ENCODE measurements at places on chromosomes 7 and 10.

- DNase-seq, result no peak
Measured at GRCh38 chr10:128645486-128645885, 519.3 kb upstream of the MKI67 start.

DNA sequence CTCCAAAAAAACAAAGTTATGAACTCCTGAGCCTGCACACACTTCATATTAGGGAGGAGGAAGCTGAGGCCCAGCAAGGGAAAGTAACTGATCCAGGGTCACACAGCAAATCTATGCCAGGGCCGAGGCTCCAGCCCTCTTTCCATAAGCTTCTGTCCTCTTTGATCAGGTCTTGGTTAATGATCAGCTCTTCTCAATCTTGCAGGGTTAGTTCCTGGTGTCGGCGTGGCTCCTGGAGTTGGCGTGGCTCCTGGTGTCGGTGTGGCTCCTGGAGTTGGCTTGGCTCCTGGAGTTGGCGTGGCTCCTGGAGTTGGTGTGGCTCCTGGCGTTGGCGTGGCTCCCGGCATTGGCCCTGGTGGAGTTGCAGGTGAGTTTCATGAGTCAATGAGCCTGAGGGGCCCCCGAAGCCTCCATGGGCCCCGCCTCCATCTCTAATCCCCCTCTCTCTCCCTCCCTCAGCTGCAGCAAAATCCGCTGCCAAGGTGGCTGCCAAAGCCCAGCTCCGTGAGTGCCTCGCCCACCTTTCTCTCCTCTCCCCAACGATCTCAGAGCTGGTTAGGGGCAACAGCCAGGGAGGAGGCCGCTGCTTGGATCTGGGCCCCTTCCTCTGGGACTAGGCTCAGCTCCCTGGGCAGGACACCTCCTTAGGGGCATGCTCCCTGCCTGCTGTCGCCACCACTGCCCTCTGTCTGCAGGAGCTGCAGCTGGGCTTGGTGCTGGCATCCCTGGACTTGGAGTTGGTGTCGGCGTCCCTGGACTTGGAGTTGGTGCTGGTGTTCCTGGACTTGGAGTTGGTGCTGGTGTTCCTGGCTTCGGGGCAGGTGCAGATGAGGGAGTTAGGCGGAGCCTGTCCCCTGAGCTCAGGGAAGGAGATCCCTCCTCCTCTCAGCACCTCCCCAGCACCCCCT is 23.7 kb upstream of the LIMK1 start:
- no peak for DNase-seq

DNA sequence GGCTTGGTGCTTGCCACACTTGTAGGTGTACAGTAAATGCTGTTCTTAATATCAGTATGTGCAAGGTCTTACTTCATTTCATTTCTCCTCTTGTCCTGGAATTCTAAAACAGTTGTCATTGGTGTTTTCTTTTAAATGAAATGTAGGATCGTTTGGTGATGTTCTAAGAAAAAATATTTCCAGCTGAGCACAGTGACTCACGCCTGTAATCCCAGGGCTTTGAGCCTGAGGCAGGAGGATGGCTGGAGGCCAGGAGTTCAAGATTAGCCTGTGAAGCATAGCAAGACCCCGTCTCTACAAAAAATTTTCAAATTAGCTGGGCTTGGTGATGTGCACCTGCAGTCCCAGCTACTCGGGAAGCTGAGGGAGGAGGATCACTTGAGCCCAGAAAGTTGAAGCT is 32.6 kb upstream of the ELN start:
- peak; percentile 13 for DNase-seq

GRCh38 chr7:24434972-24435371 is 138.3 kb upstream of the PALS2 start:
- DNase-seq, result no peak

DNA sequence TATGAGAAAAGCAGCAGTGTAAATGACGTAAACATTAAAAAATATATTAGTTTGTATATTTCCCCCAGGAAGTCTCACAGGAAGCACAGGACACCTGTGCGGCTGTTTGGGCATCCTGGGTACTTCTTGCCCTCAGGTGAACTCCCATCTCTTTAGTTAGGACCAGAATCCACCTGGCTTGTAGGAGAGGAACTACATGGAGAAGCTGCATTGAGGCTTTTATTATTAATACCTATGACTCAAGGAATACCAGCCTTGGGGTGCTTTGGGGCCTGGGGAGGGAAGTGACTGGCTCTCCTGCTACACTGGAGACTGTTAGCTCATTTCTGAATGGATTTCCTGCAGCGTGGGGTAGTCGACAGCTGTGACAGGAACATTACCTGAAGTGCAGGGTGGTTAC is 40.0 kb upstream of the GSDME start:
- DNase-seq, result no peak

GRCh38 chr7:67105377-67105776 is 108.7 kb downstream of the TYW1 start:
- DNase-seq, result no peak

GRCh38 chr7:98398567-98399372 is 2.1 kb downstream of the BAIAP2L1 start:
- no peak for DNase-seq

DNA sequence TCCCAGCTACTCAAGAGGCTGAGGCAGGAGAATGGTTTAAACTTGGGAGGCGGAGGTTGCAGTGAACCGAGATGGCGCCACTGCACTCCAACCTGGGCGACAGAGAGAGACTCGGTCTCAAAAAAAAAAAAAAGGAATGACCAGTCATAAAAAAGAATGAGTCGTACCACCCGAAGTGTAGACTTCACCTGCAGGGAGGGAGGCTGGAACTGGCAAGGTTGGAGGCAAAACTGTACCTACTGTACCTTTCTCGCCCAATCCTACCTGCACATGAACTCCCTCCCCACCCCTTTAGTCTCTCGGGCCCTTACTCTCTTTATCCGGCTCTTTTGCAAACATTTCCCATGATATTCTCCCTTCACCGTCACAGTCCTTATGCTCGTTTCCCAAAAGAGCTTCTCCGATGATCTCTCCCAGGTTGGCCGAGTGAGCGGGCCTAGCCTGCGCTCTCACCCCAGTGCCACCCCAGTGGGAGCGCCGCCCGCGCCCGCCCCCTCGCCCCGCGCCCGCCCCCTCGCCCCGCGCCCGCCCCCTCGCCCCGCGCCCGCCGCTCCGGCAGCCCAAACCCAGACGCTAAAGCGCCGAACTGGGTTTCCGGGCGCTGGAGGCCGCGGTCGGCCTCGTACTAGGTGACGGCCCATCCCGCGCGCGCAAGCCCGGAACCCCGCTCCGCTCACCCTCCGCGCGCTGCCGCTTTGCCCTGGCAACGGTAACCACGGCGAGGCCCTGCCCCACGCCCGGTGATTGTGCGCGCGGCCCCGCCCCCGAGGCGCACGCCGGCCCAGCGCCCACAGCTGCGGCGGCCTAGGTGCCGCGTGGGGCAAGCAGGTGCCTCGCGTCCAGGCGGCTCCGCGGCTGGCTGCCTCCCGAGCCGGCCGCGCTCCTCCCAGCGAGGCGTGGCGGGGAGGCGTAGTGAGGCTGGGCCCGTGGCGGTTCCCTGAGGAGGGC is at the start of gene SMKR1:
Gene SMKR1, plus strand, starts transcription at position 772 of the 948 bp plus-strand sequence. CDS start 294 bp downstream, outside the sequence.
- no peak for DNase-seq

GRCh38 chr7:136053689-136054485 is 76.7 kb upstream of the MTPN start:
- no peak for DNase-seq

DNA sequence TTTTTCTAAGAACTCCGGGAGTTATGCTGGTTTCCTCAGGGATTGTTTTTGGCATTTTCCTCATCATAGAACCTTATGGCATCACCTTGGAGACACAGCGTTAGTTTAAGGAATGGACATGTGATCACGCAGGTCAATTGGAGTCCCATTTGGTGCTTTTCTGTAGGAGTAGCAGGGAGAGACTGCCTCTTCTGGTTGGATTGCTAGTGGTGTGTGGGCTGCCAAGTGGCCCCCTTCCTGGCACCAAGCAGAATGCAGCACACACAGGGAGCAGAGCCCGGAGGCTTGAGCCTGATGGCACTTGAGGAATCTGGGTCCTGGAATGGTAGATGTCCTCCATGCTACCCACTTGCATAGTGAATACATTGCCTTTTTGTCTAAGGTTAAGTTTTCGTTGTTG is 57.9 kb downstream of the SDK1 start:
- no peak for DNase-seq

- no peak for DNase-seq
Measured at GRCh38 chr10:110009736-110010475, 2.1 kb downstream of the ADD3 start.

DNA sequence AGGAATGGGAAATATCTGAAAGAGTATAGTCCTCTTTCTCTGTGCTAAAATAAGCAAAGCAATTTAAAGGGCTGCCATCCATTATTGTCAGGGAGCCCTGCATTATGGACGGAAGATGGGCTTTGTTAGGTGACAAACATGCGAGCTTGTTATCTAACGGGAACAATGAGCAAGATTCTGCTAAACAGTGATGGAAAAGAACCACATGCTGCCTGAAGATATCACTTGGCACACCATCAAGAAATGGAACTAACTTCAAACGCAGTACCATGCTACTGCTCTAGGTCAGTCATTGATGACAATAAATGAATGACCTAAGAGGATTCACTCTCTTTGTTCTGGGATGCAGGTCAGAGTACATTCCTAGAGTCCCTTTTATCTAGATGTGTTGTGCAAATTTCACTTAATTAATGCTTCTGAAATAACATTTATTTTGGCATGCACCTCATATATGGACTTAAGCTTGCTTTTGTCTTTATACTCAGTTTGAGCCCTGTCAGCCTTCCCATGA is 175.7 kb upstream of the PTN start:
- no peak for DNase-seq
